ENCODE measurements at places on chromosomes 4 and X. TPM values are rescaled to one million over a fixed set of nuclear protein-coding genes. Genes with fewer than 3 reads are reported as not detected.

- DNase-seq, result no peak
Observed at GRCh38 chr4:107734120-107734519, 14.1 kb upstream of the PAPSS1 start.

- DNase-seq, result no peak
Observed at GRCh38 chr4:73895201-73896175, 26.3 kb downstream of the CXCL1 start.

- no peak for DNase-seq
Observed at GRCh38 chr4:26420913-26421312, 69.4 kb downstream of the CCKAR start.

DNA sequence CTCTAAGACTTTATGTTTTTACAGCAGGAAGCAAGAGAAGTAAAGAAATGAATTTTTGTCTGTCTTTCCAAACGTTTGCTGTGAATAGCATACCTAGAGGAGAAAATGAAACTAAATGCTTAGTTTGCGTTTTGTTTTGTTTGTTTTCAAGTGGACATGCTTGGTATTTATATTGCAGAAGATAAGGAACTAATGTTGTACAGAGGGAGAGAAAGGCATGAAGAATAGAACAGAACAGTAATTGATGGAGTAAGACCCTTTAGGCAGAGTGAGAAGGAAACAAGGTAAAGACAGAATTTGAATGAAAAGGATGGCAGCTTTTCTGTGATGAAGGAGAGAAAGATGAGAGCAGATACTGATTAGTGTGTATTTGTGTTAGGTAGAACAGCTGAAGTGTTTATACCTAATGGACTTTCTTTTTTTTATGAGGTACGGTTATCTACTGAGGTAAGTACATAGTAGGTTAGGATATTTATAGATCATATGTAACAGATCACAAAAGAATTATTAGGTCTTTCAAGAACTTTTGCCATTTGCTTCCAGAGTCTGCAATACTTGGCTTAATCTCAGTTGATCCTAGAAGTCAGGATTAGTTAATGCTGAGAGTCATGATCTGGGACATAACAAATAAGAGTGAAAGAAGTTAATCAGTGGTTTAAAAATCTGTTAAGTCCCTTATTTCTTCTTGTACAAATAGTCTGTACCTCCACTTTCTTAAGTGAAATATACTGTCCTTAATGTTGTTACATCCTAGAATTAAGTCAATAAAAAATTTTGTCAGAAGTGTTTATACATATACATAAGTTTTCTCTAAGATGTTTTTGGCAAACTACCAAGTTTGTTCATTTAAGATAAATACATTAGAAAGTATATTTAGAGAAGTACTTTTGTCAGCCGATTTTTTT is 36.8 kb downstream of the FABP2 start:
- DNase-seq, result no peak

GRCh38 chrX:115038406-115038805 is 21.0 kb upstream of the IL13RA2 start:
- DNase-seq, result no peak

GRCh38 chrX:129247642-129248041 is 275.6 kb downstream of the SMARCA1 start:
- no peak for DNase-seq

DNA sequence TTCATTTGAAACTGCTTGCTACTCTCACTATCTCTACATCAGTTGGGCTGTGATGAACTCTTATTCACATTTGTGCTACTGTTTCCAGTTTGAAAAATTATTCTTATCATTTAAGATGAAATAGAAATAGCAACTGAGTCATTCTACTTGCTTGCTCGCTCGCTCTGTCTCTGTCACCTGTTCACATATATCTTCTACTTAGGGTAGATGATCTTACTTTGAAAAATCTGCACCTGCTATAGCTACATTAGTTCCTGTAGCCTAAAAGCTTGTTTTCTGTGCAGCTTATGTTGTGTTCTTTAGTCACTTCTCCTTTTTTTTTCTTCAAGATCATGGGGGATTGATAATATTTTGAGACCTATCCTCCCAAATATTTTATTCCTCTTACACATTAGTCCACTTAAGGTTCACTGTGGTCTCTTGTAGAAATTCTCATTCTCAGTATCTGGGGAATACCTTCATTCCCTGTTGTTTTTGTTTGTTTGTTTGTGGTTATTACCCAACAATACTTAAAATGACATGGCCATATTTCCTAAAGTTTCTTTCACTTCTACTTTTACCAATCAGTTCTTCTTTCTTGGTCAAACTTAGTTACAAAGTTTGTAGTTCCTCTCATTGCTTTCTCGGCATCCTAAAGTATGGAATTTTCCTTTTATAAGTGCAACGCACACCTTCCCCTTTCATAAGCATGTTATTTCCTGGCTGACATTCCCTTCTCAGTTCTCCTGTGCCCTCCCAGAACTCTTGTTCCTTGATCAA is 36.5 kb downstream of the CLCN5 start:
- no peak for DNase-seq

GRCh38 chrX:11953615-11954014 is 184.7 kb upstream of the FRMPD4 start:
- DNase-seq, result no peak

GRCh38 chrX:455199-455598 is 68.5 kb upstream of the PPP2R3B start:
- DNase-seq, result no peak

GRCh38 chr4:188417181-188417580 is 277.9 kb downstream of the TRIML1 start:
- DNase-seq, result no peak

- no peak for DNase-seq
Observed at GRCh38 chrX:153312041-153312440, 9.5 kb downstream of the PNMA6F start.

- DNase-seq, result no peak
Observed at GRCh38 chrX:70253377-70254062, 6.5 kb downstream of the P2RY4 start.

DNA sequence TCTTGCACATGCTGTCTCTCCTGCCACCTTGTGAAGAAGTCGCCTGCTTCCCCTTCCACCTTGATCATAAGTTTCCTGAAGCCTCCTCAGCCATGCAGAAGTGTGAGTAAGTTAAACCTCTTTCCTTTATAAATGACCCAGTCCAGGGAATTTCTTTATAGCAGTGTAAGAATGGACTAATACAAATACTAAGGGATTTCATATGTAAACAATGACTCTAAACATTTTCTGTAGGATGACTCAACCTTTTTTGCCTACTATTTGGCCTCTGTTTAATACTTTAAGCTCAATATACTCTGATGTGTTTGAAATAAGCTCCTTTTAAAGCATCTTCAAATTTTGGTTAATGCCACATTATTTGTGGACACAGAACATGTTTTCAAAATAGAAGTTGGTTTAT is 813.5 kb upstream of the SLIT2 start:
- DNase-seq, result no peak

GRCh38 chr4:5973486-5974220 is 44.6 kb downstream of the C4orf50 start:
- no peak for DNase-seq

DNA sequence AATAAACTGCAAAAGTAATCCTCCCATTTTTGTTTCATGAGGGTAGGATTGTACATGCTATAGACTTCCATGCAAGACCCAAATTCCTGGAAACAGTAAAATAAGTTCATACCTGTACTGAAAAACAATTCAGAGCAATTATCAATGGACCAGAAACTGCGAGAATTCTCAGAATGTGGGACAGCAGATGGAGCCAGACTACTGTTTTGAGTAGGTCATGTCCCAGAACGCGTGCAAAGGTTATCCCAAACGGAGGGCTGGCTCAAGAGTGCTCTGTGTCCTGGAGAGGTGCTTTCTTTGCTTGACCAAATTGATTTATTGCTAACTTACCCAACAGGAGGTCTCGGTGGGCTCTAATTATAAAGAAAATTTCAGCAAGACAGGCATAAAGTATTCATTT is 1.7 kb upstream of the MAGEH1 start:
- DNase-seq, result no peak

DNA sequence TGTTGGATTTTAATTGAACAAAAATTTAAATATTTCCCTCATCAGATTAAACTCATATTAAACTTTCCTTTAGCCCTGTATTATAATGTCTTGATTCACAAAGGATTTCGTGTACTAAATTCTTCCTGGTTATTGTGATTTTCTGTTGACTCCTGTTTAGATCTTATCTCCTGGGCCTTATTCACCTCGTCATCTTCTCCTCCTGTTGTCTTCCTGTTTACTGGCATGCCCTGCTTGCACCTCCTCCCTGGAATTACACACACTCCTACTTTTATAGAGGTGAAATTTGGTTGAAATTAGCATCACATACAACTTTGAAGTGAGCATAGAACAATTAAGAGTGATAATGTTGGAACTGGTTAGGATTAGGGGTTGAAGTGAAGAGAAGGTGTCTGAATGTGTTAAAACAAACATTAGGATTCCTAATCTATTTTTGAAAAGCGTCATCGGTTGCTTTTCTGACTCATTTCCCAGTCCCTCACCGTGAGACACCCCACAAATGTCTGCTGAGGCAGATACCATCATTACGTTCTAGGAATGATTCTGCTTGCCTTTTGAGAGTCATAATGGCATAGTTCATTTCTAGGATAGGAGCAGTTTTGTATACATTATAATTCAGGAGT is 32.5 kb downstream of the TLL1 start:
- no peak for DNase-seq

GRCh38 chr4:123236606-123237005 is 160.0 kb upstream of the SPRY1 start:
- no peak for DNase-seq

- DNase-seq, result no peak
Observed at GRCh38 chrX:116198810-116199209, 28.3 kb downstream of the AGTR2 start.

- no peak for DNase-seq
Observed at GRCh38 chr4:76697129-76697803, 200.7 kb downstream of the SOWAHB start.

- no peak for DNase-seq
Observed at GRCh38 chr4:2426711-2427275, 8.0 kb downstream of the CFAP99 start.

DNA sequence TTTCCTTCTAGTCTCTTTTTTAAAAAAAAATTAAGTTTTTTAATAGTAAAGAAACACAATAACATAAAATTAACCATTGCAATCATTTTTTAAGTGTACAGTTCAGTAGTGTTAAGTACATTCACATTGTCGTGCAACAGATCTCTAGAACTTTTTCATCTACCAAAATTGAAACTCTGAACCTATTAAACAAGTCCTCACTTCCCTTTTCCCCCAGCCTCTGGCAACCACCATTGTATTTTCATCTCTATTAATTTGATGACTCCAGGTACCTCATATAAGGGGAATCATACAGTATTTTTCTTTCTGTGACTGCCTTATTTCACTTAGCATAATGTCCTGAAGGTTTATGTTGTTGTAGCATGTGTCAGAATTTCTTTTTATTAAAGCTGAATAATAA is 31.8 kb downstream of the MSL3 start:
- DNase-seq, result no peak

- no peak for DNase-seq
Observed at GRCh38 chrX:3711331-3711917, 2.0 kb downstream of the PRKX start.

DNA sequence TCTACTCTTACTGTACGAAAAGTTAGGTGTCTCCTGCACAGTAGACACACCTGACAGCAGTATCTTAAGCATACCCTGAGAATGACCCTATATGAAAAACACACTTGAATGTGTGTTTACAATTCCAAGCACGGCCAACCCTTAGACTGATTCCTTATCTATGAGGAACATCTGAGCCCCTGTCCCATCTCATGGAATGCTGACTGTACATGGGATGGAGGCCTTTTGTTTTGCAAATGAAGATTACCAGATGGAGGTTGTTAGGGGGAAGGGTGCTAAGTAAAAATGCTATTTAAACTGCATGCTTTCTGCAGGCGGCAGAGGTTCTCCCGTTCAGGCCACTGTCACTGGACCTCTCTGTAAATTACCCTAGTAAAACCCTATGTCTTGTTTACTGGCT is 2.2 kb downstream of the PAQR3 start:
- DNase-seq, result no peak

- DNase-seq, result no peak
Observed at GRCh38 chr4:43587758-43588157, 695.2 kb downstream of the GRXCR1 start.

DNA sequence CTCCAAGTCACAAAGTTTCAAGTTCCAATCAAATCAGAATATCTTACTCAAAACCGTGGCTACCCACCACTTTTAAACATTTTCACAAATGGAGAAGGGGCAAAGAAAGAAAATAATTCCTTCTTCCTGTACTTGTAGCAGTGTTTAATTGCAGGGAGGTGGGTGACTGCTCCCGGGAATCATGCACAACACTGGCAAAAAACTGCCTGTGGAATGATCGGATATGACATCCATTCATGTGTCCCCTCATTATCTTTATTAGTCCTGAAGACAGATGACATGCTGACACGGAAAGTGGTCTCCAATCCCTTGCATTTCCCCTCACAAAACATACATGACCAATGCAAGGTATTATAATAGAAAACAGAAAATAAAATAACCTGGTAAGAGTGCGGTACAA is 2.0 kb downstream of the TSPAN5 start:
- no peak for DNase-seq

- DNase-seq, result no peak
Observed at GRCh38 chrX:154712781-154713740, 37.8 kb downstream of the GAB3 start.

Gene COL4A5
- total RNA-seq, result 94.6 TPM

Gene SLAIN2
- total RNA-seq, result 92.0 TPM

Gene EGFL6
- 0.78 TPM for total RNA-seq

Gene RBM10
- total RNA-seq, result 38.5 TPM

Gene CTAG2
- total RNA-seq, result not detected

Gene EMCN
- 61.7 TPM for total RNA-seq

Gene HEPH
- total RNA-seq, result 15.7 TPM

Gene BEX5
- total RNA-seq, result 3.7 TPM

Gene GLOD5
- not detected for total RNA-seq

Gene RIBC1
- 1.2 TPM for total RNA-seq

Gene GABRG1
- not detected for total RNA-seq

Gene DDIT4L
- total RNA-seq, result 0.44 TPM

Measured in ureter (tissue), 1 donor.